ENCODE measurements at places on chromosomes 3 and 15.

- no peak for DNase-seq
Observed at GRCh38 chr3:167148136-167148535, 232.0 kb downstream of the ZBBX start.

GRCh38 chr15:94793641-94794040 lies 562.3 kb downstream of the MCTP2 start:
- DNase-seq, result no peak

GRCh38 chr3:187465503-187465902 lies 97.3 kb downstream of the RTP4 start:
- no peak for DNase-seq

GRCh38 chr3:126851934-126852333 lies 131.0 kb upstream of the PLXNA1 start:
- DNase-seq, result peak; percentile 54

GRCh38 chr3:107769882-107770281 lies 247.1 kb downstream of the BBX start:
- no peak for DNase-seq

DNA sequence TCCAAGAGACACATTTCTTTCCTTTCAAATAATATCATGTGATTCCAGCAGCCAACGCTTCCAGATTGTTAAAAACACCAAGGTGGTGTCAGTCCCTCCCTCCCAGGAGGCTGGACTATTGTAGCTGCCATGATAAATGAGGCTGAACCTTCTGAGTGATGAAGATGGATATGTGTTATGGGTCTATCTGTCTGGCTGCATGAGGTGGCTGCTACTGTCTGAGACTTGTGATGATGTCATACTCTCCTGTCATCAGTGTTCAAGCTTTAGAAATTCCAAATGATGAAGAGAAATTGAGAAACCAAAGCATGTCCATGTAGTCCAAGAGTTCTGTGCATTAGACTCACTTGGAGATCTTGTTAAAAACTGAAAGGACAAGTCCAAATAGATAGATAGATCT lies 683.0 kb downstream of the NTRK3 start:
- no peak for DNase-seq

DNA sequence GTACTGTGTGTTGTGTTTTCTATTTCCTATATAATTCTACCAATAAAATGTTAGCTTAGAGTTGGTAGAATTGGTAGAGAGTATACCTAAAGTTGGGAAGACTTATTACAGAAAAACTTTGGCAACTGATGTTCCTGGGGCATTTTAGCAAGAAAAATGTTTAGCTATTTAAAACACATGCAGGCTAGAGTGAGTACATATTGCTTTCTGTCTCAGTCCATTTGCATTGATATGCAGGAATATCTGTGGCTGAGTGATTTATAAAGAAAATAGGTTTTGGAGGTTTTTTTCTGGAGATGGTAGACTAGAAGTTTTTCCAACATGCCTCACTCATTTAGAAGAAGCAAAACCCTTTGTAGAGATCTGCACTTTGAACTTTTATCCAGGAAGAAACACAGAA lies 30.4 kb upstream of the OR5K1 start:
- DNase-seq, result no peak

- peak; percentile 98 for DNase-seq
Observed at GRCh38 chr3:146646261-146646660, 41.1 kb upstream of the PLSCR5 start.

GRCh38 chr3:60399861-60400845 lies 851.1 kb downstream of the FHIT start:
- peak; percentile 67 for DNase-seq

DNA sequence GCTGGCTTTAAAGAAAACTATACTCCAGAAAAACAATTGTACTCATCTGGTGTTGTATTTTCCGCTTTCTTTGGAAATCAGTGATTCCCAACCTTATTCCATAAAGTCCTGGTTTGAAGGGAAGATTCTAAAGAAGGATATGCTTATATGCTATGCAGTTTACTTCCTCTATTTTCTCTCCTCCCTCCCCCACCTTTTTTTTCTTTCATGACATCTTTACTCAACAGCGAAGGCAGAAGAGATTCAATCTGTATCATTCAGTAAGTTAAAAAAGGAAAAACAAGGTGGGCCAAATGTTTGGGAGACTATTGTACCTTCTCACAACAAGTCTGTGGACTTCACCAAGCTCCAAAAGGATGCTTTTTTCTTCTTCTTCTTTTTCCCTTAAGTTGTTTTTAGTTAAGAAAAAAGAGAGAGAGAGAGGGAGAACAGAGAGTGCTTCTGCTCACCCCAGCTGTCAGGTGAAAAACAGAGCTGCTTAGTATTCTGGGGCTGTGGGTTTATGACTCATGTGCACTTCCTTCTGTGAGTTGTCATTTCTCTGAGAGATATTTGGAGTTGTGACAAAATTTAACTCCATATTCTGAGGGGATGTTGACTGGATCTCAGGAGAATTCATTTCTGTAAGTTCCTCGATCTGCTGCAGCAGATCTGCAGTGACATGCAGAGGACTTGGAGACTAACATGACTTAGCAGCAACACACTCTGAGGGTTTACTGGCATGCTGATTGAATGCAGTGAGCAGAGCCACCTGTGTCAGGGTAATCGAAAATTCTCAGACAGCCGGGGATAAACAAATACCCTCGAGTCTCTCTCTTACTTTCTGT lies 70.7 kb downstream of the SSR3 start:
- DNase-seq, result no peak

DNA sequence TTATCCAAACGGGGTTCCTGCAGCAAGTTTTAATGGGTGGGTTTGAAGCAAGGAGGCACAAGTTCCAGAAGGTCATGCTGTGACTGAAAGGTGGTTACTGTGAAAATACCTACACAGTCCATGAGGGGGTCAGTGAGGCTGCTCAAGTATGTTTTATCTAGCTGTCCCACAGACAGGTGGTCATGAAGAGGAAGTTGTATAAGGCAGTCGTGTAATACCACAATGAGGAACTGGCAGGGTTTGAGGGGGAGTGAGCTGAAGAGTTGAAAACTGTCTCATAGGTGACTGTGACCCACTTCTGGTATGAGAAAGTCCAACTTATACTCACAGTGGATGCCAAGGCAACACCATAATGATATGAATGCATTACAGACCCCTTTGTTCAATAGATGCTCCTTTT lies 856.8 kb downstream of the OTOL1 start:
- no peak for DNase-seq

- no peak for DNase-seq
Observed at GRCh38 chr15:63462088-63462487, 42.3 kb upstream of the USP3 start.

DNA sequence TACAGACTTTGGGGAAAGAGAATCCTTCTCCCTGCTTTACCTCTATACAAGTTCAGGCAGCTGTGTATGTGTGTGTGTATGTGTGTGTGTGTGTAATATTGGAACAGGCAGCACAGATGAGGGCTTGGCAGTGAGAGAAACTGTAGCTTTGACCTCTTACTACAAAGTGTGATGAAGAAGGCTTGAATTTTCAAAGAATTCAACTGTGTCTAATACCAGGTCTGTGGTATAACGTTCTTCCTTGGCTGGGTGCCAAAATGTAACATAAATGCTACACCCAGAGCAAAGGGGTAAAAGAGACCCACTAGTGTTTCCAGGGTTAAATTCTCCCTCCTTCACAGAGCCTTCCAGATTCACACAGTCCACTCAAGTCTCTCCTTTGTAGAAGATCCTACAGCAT lies 51.1 kb downstream of the CHST2 start:
- DNase-seq, result no peak

GRCh38 chr3:77319711-77320110 lies 279.8 kb downstream of the ROBO2 start:
- peak; percentile 37 for DNase-seq

All from NCI-H146 (cell line).